ENCODE measurements at places on chromosomes 7 and 10.
A peak's percentile ranks its signal among the peaks of the same experiment; 100 is the strongest.

DNA sequence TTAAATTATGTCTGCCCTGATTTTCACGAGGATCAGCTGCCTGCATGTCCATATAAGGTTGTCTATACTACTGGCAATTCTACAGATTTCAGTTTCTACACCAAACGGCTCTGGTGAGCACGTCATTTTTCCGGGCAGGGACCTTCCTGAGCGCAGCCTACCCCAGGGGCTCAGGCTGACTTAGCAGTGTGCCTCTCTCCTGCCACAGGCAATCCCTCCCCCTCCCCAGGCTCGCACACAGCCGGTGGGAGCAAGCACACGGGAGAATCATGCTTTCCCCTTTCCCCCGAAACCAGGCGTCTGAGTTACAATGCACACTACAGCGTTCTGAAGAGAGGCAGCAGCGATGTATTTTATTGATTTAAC, 1.7 kb downstream of the KLF6 start:
- peak; percentile 58 for DNase-seq

DNA sequence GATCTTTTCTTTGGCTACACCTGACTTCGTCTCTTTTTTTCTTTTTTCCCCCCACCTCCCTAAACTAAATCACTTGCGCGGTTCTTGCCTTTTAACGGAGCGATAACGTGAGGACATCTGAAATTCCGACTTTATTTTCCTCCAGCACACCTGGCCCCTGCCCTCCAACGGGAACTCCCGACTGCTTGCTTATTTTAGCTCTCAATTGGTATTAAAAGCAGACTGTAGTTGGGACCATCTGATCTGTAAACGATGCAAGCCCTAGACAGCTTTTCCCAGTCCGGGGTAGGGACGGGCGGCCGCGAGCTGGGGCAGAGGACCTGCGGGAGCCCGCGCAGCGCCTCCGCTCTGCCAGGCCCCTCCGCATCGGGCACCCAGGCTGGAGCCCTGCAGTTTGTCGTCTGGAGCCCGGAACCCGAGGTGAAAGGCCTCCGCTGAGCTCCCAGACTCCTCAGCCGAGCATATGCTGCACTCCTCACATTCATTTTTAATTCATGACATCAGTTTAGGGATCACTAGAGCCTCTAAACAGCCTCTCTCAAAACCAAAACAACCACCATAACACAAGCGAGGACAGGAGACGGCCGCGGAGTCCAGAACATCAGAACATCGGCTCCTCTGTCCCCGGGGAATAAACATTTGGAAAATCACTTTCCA, 10.0 kb upstream of the EMX2 start:
- no peak for DNase-seq

DNA sequence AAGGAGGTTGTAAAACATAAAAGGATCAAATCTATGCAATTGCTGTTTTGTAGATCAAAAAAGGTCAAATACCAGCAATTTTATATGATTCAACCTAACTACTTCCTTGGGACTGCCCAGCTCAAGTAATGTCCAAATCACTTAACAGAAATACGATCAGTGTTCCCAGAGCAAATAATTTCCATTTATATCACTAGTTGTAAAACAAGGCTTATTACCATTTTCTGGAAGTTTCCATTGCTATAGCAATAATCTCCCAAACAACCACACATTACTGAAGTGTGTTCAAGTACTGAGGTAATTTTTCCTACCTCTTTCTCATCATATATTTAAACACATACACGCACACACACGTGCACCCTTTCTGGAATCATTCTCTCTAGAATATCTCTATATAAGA, 123.3 kb downstream of the NRCAM start:
- no peak for DNase-seq

- DNase-seq = no peak
Observed at GRCh38 chr10:104415526-104416165, 62.0 kb downstream of the CFAP58 start.

- no peak for DNase-seq
Observed at GRCh38 chr7:75856536-75856935, 22.3 kb upstream of the RHBDD2 start.

- DNase-seq = no peak
Observed at GRCh38 chr7:27677912-27678612, 15.4 kb upstream of the HIBADH start.

GRCh38 chr10:61702584-61702983, 39.9 kb downstream of the CABCOCO1 start:
- no peak for DNase-seq

DNA sequence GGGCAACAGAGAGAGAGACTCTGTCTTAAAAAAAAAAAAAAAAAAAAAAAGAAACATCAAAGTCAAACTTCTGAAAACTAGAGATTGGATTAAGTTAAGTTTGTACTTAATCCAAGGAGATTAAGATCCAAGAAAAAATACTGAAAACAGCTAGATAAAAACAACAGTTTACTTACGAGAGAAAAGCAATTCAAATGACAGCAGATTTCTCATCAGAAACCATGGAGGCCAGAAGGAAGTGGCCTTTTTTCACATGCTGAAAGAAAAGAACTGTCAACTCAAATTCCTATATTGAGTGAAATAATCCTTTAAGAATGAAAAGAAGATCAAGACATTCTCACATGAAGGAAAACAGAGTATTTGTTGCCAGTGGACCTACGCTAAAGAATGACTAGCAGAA, 5.4 kb upstream of the CCDC71L start:
- DNase-seq = no peak

DNA sequence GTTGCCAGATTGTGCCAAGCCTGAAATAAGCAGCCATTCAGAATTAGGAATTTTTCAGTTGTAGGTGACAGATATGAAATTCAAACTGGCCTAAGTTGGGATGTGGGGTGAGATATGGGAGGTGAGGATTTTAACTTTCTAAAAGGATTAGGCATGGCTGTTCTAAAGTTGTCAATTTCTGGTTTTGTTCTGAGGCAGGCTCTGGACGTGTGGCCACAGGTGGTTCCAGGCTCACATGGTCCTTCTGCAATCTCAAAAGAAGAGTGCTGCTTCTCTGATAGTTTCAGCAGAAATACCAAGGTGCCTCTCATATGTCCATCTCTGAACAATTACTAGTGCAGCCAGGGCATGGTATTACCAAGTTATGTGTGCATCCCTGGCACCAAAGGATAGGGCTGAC, 21.4 kb downstream of the EFCAB10 start:
- no peak for DNase-seq

DNA sequence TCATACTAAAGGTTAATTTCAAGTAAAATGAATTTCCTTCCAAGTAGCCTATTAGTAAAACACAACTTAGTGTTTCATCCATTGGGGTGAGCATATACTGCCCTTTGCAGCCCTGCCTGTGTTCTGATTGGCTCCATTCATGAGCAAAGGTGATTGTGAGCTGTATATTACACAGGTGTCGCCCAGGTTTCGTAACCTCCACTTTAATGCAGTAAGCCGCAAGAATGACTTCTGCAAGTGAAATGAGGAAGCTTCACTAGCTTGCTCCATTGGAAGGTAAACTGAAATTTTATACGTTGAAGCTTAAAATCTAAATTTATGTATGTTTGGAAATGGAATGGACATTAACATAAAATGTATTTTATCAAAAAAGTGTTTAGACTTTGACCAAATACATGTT, 24.4 kb downstream of the MTURN start:
- DNase-seq = no peak

- no peak for DNase-seq
Observed at GRCh38 chr7:28161331-28161730, 19.3 kb downstream of the JAZF1 start.

GRCh38 chr7:69832356-69832755, 234.1 kb downstream of the AUTS2 start:
- no peak for DNase-seq

- no peak for DNase-seq
Observed at GRCh38 chr7:117041822-117042221, 88.5 kb downstream of the ST7 start.

- DNase-seq = no peak
Observed at GRCh38 chr7:127652333-127653248, 597 bp downstream of the SND1 start.

GRCh38 chr10:42734536-42734935, 48.1 kb upstream of the BMS1 start:
- DNase-seq = no peak

GRCh38 chr7:101112233-101112632, 14.7 kb upstream of the SERPINE1 start:
- DNase-seq = no peak

GRCh38 chr7:42432644-42433043, 195.6 kb upstream of the GLI3 start:
- no peak for DNase-seq

DNA sequence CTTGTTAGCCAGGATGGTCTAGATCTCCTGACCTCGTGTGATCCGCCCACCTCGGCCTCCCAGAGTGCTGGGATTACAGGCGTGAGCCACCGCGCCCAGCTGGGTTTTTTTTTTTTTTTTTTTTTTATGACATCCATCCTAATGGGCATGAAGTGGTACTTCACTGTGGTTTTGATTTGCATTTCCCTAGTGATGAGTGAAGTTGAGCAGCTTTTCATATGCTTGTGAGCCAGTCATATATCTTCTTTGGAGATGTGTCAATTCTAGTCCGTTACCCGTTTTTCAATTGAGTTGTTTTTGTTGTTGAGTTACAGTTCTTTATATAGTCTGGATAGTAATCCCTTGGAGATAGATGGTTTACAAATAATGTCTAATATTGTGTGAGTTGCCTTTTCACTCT, 127.7 kb downstream of the SMURF1 start:
- DNase-seq = no peak

GRCh38 chr10:95500097-95500496, 61.1 kb downstream of the SORBS1 start:
- no peak for DNase-seq

Measured in head of caudate nucleus (tissue), 42 donors.